Natural killer cell treated with Interleukin-12 subunit alpha and Interleukin-12 subunit beta and Interleukin-15 and Interleukin-18, amount 100 ng/mL, for 72 hours (primary cell): ENCODE measurements at places on chromosomes 1 and 21.

GRCh38 chr1:15837931-15838330 is 9.6 kb upstream of the SPEN start:
- no peak for DNase-seq

DNA sequence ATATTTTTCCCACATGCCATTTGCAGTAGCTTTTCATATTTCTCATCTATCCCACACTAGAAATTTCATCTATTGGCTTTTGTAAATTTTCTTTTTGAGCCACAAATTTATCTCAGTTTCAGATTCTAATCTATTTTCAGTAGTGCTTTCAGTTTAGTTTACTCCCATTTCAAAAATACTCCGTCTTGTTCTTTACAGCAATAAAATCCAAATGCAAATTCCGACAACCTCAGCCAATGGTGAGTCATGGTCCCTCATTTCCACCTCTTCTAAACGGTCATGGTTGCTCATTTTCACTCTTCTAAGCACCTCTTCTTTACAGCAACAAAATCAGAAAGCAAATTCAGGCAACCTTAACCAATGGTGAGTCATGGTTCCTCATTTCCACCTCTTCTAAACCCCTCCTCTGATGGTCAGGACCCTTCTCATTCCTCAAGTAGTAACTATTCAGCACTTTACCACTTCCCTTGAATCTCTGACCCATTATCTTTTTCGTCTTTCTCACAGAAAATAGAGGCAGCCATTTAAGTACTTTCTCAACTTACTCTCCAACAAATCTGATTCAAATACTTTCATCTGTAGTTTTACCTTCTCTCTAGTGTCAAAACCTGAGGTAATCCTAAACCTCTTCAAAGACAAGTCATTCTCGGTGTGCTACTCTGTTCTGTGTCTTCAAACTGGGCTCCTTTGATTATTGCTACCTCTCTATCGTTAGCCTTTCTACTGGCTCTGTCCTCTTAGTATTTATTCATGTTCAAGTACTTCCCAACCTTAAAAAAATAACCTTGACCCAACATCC is 34.4 kb downstream of the C21orf91 start:
- DNase-seq = no peak

- no peak for DNase-seq
These were observed 70.4 kb upstream of the VCAM1 start for GRCh38 chr1:100649146-100649545.

GRCh38 chr1:217431395-217431794 is 199.5 kb downstream of the GPATCH2 start:
- DNase-seq = no peak

DNA sequence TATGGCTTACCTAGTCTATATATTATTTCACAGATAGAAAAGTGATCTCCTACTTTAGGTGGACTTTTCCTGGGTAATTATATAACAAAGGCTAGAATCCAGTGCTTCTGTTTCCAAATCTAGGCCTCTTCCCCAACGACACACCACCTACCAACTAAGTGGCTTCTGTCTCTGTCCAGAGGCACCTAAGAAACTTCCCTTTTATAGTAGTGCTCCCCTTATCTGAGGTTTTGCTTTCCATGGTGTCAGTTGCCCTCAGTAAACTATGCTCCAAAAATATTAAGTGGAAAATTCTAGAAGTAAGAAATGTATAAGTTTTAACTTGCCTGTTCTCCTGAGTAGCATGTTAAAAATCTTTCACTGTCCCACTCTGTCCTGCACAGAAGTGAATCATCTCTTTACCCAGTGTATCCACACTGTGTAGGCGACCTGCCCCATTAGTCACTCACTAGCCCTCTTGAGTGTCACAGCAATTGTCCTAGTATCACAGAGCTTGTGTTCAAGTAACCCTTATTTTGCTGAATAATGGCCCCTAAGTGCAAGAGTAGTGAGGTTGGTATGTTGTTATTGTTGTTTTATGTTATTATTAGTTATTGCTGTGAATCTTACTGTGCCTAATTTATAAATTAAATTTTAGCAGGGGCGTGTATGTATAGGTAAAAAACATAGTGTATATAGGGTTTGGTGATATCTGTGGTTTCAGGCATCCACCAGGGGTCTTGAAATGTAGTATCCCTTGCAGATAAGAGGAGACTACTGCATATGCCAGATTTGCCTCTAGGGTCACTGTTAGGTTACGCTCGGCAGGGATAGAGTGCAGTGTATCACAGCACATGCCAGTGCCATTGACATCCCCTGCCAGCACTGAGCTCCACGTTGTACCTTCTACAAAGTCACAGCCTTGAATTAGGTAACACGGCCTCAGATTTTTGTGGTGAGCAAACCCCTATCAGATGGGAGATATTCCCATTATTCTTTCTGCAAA is 14.7 kb upstream of the CD53 start:
- no peak for DNase-seq

- DNase-seq = no peak
These were observed 100.4 kb downstream of the MRPL39 start for GRCh38 chr21:25506887-25507286.

GRCh38 chr1:35326246-35326866 is 57.8 kb downstream of the ZMYM4 start:
- no peak for DNase-seq

GRCh38 chr1:41689139-41689538 is 204.7 kb upstream of the EDN2 start:
- DNase-seq = no peak

DNA sequence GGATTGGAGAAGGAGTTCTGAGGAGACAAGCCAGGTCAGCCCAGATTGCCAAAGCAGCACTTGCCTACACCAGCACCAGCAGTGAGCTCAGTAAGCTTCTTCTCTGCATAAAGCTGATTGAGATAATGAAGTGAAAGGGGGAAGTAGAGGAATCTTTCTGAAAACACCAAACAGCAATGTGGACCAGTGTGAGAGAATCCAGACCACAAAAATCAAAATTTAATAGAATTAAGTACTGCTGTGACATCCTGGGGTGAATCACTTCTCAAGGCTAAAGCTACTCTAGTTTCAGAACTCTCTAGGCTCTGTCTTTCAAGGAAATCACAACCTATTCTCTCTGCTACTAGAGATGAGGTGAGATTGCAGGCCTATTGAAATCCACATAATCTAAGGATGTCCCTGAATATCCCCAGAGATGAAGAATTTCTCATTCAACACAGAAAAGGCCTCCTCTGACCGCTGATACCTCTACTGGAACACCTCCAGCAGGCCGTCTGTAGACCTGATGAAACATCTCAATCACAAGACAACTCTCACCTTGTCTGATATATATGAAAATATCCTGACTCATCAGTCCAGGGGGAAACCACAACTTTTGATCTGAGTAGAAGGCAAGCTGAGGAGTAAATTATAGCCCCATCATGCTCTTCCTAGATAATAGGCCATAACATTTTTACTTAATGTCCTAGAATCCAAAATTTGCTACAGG is at the start of gene FCRL4:
Gene FCRL4, minus strand, starts transcription at position 127 of the 709 bp plus-strand sequence. CDS start 141 bp downstream, outside the sequence.
- no peak for DNase-seq

DNA sequence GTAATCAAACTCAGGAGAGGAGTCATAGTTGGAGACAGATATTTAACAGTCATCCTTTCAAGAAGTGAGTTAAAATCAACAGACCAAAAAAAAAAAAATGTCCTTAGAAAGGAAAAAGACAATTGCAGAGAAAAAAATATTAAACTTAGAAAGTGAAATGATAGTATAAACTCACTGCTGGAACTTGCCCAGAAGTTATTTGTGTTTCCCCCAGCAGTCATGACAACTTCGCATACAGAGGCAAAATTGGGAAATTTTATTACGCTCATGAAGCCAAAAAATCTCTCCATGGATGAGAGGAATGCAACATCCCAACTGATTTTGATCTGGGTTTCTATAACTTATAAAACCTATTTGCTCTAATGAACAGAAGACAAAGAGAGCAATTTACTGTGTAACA is 198.2 kb downstream of the LRRC7 start:
- DNase-seq = no peak

GRCh38 chr1:115877511-115877910 is 36.6 kb upstream of the NHLH2 start:
- DNase-seq = no peak

GRCh38 chr1:179938752-179939151 is 15.9 kb upstream of the CEP350 start:
- DNase-seq = no peak

- no peak for DNase-seq
These were observed 27.8 kb upstream of the ZNF281 start for GRCh38 chr1:200437556-200438203.
